NCI-H1105 (cell line): ENCODE measurements at places on chromosomes 16 and 17.
A peak's percentile ranks its signal among the peaks of the same experiment; 100 is the strongest.

GRCh38 chr16:53605356-53605755 lies 98.3 kb downstream of the RPGRIP1L start:
- DNase-seq: no peak

DNA sequence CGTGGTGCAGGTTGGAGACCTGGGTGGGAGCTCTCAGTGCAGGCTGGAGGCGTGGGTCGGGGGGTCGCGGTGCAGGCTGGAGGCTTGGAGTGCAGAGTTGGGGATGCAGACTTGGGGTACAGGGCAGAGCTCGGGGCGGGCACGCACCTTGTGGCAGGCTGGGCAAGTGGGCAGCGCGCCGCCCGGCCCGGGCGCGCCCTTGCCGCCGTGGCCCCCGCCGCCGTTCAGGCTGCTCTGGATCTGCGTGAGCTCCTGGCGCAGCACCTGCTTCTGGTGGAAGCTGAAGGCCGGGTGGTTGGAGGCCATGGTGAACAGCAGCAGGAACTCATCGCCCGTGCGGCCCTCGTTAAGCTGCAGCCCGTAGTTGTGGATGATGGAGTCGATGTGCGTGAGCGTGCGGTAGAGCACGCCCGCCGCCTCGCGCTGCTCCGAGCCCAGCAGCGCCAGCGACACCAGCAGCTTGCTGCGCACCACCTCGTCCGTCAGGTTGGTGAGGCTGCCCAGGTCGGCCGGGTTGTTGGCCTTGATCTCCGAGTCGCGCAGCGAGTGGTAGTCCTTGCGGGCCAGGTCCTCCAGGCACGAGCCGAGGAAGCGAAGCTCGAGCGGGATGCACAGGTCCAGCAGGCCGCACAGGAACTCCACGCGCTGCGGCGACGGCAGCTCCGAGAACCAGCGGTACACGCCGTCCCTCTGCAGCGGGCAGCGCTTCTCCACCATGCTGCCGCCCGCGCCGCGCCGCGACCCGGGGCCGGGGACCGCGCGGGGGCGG lies 1.1 kb downstream of the ZCCHC14 start:
- DNase-seq: no peak

DNA sequence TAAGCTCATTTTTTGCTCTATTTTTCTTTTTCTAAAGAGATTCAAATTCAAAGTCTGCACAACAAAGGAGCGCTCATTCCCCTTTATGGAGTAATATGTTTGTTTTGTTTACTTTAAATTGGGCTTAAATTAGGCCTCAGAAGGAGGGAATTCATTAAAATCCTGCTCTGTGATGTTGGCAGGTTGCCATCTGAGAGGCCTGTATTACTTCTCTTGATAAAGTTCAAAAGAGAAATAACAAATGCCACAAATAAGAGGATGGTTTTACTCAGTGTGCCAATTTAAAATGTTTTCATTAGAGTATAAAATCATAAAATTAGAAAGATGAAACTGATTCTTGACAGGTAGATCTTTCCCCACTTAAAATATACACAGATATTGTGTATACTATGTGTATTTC lies 54.5 kb upstream of the HLF start:
- DNase-seq: peak; percentile 4

- no peak for DNase-seq
Observed at GRCh38 chr16:939941-940340, 30.8 kb downstream of the LMF1 start.

DNA sequence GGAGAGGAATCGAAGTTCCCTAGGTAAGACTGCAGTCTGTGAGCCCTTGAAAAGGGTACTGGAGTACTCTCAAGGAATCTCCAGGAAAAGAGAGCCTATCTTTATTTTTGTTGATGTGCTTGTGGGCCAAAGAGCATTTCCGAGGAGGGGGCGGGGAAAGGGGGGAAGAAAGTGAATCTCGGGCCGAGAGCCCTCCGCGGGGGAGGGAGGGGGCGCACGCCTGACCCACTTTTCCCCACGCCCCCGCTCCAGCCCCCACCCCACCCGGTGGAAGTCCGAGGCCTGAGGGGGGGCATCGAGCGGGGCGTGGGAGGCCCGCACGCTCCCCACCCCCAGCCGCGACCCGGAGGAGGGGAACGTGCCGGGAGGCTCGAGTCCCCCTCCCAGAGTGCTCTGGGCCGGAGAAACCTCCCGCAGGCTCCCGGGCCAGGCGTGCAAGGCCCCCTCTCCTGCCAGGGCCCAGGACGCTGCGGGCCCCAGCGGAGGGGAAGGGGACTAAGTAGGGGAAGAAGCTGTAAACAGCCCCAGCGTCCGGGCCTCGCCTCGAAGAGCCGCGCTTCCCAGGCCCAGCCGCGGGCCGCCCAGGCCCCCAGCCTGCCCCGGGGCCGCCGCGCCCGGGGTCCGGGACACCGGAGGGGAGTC lies 444 bp downstream of the HELZ start:
- DNase-seq: no peak

DNA sequence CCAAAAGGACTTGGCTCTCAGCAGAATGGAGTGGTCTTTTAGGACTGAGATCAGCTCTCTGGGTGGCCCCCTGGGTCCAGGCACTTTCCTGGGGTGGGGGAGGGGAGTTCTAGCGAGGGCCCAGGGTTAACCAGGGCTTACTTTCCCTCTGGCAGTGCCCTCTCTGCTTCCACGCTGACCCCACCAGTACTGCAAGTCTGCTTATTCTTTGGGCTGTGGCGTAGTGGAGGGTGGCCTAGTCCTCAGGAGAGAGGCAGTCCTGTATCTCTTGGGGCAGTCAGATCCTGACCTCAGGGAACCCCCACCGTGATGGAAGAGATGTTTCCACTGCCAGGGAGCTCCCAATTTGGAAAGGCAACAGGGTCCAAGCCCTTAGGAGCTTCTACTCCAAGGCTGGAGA lies 79.4 kb downstream of the CCDC182 start:
- no peak for DNase-seq

GRCh38 chr16:49093939-49094338 lies 187.7 kb downstream of the CBLN1 start:
- no peak for DNase-seq
